ENCODE measurements at places on chromosomes 2 and 18.

GRCh38 chr18:35276267-35276666 is 13.8 kb downstream of the ZSCAN30 start:
- DNase-seq: no peak

- no peak for DNase-seq
Observed at GRCh38 chr2:55422876-55423665, 3.4 kb upstream of the CCDC88A start.

DNA sequence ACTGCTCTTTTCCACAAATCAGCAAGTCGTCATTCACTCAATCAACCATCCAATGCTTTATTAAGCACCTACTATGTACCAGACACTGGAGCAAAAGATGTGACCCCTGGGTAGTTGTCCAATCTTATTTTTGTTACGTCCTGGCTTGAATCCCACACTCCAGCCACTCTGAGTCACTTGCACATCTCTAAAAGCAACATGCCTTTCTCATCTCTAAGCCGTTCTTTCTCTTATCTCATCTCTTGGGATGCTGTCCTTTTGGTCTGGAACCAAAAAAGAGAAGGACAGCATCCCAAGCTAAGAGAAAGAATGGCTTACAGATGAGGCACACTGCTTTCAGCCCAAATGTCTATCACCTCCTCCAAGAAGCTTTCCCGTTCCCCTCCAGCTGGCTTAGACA is 58.8 kb downstream of the RNF152 start:
- no peak for DNase-seq

DNA sequence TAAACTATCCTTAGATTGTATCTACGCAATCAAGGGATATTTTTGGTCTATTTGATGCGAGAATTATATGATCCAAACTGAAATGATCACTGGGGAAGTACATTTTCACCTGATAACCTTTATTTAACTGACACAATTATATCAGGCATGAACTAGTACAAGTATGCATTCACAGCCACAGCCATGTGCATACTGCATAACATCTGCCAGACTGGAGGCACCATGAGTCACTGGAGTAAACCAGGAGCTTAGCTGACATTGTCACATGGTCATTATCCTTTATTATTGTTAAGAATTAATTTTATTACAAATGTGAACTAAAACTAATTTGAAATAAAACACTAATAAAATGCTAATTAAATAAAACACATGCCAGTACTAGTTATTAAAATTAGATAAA is 1127.1 kb downstream of the DPP10 start:
- no peak for DNase-seq

DNA sequence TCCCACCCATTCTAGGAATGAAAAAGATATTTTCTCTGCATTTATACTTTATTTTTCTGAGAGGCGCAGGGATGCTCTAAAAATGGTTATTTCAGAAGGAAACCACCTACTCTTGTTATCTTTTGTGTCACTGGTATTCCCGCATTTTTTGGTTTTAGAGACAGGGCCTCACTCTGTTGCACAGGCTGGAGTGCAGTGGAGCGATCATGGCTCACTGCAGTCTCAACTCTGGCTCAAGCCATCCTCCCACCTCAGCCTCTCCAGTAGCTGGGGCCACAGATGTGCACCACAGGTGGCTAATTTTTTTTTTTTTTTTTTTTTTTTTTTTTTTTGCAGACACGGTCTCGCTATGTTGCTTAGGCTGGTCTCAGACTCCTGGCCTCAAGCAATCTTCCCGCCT is 135.9 kb downstream of the NCK2 start:
- DNase-seq: no peak

Measured in ascending aorta (tissue), 2 donors.